ENCODE measurements at places on chromosomes 2 and 18.

DNA sequence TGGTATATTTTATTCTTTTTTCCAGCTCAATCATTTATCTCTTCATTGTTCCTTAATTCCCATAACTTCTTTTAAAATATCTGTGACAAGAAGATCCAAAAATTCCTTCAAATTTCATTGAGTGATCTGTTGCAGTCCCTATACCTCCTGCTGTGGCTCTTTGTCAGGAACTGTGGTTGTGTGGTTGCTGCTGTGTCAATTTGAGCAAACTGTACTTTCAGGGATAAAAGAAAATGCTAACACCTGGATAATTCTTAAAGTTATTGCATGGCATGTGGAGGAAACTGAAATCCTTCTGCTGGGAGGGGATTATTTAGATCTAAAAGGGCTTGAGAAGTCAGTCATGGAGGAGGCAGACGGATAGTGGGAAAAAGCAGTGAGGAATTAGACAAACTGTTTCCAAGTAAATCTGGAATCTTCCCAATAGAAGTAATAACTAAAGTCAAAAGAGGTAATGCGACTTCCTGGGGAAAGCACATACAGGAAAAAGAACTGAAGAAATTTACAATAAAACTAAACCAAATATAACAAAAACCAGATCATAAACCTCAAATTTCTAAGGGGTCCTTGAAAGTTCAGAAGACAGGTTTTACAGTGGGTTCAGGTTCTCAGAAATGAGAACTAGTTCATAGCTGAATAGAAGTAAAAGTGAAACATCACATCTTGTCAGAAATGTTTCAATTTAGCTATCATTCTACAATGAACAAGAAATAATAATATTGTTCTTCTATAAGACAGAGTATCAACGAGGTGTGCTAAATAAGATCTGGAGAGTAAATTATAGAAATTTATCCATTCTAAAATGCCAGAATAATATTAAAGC, 33.5 kb upstream of the CD226 start:
- peak; percentile 38 for DNase-seq

GRCh38 chr2:8957628-8958027, 45.9 kb downstream of the MBOAT2 start:
- no peak for DNase-seq

DNA sequence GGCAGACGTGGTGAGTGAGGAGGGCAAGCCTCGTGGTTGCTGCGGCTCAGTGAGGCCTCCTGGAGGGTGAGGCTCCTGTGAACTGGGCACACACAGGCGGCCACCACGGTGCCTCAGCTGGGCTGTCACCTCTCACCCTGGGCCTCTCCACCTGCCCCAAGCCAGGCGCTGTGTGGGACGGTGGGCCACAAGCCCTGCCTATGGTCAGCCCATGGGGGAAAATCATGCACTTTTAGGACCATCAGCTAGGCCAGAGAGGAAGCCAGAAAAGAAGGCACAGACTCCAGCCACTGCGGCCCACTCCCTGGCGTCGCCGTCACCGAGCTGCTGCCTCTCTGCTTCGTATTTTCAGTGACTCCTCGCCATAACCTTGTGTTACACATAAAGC, 28.5 kb upstream of the HS6ST1 start:
- DNase-seq = no peak

DNA sequence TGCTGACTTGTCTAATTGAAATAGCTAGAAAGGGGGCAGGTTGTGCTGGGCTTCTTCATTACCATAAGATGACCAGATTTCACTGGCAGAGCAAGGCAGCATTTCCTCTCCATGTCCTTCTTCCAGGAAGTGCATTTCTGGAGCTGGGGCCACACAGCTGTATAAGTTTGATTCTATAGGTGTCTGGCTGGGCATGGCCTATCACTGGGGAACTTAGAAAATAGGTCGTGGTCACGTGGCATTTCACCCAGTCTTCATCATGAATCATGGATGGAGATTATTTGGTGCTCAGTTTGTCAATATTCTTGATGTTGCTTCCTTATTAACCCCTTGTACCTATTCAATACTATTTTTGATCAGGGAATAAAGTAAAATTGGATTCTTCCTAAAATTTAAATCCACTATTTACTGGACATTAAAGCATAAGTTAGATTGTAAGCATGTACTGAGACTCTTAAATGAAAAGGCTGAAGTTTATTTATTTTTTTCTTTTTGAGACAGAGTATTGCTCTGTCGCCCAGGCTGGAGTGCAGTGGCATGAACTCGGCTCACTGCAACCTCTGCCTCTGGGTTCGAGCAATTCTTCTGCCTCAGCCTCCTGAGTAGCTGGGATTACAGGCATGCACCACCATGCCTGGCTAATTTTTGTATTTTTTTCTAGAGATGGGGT, 49.5 kb upstream of the TMEM87B start:
- no peak for DNase-seq

- DNase-seq = no peak
Measured at GRCh38 chr2:199940373-199940772, 14.9 kb downstream of the TYW5 start.

Data from GM13976 (cell line).